ENCODE measurements at places on chromosomes 4 and X.

GRCh38 chr4:112818594-112818965, 181.6 kb downstream of the LARP7 start:
- DNase-seq, result no peak

DNA sequence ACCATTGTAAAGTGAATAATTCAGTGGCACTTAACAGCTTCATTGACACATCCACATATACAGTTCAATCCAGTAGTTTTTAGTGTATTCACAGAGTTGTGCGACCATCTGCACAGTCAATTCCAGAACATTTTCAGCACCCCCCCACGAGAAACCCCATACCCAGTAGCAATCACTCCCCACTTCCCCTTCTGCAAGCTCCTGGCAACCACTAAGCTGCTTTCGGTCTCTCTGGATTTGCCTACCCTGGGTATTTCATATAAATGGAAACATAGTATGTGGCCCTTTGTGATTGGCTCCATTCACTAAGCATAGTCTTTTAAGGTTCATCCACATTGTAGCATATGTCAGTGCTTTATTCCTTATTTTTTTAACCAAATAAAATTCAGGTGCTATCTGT, 10.0 kb downstream of the MSL3 start:
- no peak for DNase-seq

DNA sequence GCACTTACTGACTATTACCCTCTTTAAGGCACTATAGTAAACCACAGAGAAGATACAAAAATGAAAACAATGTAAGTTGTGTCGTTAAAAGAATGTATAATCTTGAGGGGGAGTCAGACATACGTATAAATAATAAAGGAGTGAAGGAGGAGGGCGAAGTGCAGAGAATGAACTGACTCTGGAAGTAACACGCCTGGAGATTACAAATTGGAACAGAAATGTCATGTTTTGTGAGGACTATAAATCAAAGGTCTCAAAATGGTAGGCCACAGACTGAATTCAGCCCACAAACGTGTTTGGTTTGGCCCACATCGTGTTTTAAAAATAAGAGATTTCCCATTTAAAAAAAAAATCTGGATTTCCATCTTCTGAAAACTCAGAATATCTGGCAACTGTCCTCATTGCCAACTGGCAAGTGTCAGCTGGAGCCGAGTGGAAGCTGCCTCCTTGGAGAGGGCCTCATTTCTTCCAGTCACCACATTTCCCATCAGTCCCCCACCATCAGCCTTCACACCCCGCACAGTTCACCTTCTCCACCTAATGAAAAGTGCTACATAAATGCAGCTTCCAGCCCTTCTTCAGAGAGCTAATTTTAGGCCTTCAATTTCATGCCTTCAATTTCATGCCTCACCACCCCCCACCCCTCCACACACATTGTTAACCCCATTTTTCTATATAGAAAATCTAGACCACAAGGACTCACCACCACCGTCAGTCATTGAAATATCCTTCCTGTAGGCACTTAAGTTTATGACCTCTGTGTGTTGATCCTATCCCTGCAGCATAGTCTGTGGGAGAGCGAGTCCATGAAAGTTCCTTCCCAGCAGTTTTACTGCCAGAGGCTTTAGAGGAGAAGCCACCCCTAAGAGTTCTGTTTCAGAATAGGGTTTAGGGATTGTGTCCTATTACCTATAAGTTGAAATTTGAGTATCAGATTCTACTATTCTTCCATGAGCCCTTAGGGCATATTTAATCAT, 32.0 kb upstream of the COL25A1 start:
- no peak for DNase-seq

GRCh38 chrX:51395480-51395809, 62.8 kb downstream of the NUDT10 start:
- DNase-seq, result no peak

DNA sequence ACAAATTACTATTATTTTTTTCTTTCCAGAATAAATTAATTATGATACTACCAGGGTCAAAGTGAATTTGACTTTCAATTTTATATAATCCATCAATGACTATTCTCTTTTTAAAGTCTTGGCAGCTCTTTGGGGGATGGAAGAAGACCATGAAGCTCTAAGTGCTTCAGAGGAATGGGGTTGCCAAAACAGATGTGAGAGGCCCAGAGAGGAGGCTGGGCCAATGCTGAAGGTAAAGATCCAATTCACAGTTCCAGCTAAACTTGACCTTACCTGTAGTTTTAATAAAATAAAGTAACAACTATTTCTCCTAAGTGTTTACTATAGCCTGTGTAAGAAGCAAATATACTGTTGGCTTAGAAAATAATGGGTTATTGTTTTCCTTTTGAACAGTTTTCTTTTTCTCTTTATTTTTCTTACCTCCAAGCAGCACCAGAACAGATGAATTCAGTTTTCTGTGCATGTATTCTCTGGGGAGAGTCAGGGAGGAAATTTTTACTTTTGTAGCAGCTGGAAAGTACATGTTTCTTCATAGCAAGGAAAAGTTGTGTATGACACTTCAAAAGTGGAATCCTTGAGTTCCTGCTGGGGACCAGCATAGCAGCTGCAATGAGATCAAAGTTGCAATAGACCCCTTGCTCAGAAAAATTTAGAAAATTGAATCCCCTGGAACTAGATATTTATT, 104.9 kb downstream of the CEP44 start:
- no peak for DNase-seq

DNA sequence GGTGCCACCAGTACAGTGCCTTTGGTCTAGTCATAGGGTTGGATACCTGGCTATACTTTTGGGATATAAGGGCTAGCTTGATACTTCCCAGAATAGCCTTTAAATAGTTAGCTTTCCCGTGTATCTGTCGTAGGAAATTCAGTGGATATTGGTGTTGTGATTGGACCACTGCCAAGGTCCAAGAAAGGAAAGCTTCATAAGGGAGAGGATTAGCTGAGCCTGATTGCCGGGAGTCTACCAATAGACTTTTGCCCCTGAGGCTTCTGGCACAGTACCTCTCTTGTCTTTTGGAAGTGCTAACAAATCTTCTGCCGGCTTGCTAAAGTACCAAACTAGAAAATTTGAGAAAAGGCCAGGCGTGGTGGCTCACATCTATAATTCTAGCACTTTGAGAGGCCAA, 350.6 kb downstream of the CHIC1 start:
- DNase-seq, result no peak

DNA sequence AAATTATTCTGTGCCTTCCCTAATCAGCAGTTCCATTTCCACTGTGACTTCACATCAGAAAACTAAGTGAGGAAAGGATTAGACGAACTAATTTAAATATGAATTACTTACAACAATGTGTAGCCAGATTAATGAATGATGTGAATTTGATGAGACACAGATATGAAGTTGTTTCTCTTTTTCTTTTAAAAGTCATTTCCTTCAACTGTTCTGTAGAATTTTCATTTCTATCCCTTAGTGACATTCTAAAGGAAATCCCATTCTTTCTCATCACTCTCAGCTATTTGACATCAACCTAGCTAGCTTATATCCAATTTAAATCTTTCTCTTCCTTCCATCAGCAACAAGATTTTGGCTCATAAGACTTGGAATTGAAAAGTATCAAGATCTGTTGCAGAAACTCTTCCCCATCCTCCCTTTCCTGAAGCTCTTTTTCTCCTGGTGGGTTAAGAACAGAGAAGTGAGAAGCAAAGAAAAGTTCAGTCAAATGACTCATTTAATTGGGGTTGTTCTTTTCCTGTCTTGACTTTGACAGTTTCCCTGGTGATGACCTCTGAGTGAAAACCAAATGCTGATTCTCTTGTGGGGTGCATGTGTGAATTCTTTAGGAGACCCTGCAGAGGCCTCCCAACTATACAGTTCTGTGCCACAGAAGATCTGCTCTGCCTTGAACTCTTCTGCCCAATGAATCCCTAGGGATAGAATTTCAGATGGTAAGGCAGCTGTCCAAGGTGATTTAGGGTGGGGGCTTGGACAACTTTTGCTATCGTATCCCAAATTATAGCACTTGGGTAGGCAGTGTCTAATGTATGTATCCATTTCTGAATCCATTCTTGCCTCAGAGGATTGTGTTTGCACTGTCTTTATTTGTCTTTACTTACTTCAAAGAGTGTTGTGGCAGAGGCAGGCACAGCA, 232.5 kb upstream of the GPRIN3 start:
- no peak for DNase-seq

GRCh38 chrX:72296991-72297390, 8.7 kb downstream of the CITED1 start:
- no peak for DNase-seq

- DNase-seq, result no peak
These were observed 9.4 kb upstream of the AP1S2 start for GRCh38 chrX:15864023-15864422.

DNA sequence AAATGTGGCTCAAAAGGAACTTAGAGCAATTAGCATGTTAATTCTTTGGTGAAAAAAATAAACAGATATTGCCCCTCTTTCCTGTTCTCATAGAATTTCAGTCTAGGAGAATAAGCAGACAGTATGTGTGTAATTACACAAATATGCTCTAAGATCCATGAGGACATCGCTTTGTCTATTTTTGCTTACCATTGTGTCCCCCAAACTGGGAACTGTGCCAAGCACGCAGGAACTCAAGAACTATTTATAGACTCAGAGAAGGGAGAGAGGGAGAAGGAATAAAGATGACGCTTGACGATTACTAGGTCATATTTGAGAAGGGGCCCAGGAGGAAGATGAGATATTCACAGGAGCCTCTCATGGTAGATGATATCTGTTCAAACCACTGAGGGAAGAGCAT, 692.6 kb downstream of the RAB28 start:
- DNase-seq, result no peak

- DNase-seq, result no peak
These were observed 1798.9 kb downstream of the PCDH7 start for GRCh38 chr4:32519060-32519459.

DNA sequence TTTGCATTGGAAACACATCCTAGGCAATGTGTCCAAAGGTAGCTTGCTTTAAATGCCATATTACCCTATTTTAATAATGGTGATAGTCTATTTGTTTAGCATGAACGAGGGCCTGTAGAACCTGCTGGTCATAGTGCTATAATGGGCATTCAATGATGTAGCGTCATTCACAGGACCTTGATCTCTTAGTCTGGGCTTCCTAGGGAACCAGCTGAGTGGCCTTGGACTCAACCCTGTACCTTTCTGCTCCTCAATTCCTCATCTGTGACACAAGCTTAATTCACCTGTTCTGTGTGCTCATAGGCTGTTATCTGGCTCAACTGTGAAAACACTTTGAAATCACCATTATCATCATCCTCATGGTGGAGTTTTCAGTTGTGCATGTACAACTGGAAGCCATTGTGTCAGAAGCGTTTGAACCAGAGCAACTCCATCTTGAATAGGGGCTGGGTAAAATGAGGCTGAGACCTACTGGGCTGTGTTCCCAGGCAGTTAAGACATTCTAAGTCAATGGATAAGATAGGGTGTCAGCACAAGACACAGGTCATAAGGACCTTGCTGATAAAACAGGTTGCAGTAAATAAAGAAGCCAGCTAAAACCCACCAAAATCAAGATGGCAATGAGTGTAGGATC, 346.8 kb upstream of the KLF3 start:
- no peak for DNase-seq

DNA sequence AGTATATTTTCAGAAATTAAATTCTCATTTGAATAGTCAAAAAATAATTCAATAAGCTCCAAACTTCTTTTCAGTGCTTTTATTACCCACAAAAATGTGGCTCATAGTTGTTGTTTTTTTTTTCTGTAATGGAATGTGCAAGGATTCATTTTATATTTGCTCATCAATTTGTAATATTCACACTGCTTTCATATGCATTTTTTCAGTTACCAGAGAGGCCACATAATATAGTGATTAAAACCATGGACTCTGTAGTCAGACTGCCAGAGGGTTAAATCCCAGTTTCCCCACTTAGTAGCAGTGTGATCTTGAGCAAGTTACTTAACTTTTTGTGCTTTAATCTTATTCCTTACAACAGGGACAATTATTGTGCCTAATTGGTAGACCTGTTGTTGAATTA, 64.5 kb downstream of the FAM9B start:
- no peak for DNase-seq

- DNase-seq, result no peak
These were observed 159.5 kb downstream of the UGT8 start for GRCh38 chr4:114758066-114758465.

- DNase-seq, result no peak
These were observed 61.5 kb downstream of the PCDH18 start for GRCh38 chr4:137470806-137471205.

GRCh38 chr4:11532138-11532537, 103.4 kb upstream of the HS3ST1 start:
- DNase-seq, result no peak

DNA sequence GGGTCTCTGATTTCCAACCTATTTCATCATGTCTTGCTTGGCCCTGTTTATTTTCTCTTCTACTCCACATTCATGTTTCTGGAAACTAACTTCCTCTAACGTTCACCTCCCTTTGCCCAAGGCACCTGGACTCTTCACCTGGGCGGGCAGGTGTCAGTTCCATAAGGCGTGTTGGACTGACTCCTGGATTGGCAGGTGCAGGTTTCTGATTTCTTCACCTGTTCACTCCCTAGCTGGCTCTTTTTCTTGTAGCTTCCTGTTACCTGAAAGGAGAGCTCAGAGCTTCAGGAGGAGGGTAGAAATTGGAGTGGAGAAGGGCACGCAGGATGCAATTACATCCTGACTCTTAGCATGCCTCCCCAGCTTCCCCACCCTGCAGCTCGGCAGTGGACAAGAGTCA, 350.8 kb upstream of the KLF3 start:
- no peak for DNase-seq

- no peak for DNase-seq
These were observed 3.6 kb upstream of the KLHL2 start for GRCh38 chr4:165203541-165204461.

GRCh38 chr4:80731436-80731835, 299.1 kb upstream of the BMP3 start:
- no peak for DNase-seq

DNA sequence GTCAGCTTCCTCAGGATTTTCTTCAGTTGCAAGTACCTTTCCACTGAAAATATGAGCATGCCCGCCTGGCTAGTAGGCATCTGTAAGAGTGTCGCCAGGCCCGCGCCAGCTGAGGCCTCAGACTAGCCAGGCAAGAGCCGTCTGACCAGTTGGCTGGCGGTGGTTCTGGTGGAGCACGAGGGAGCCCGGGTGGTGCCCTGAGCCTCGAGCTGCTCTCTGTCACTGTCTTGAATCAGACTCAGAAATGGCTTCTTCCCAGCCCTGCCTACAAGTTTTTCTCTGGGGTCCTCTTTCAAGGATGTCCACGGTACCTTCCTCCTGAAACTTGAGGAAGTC, 11.9 kb downstream of the GRPEL1 start:
- no peak for DNase-seq

- DNase-seq, result no peak
These were observed 73.1 kb upstream of the EPGN start for GRCh38 chr4:74235135-74235534.

GRCh38 chr4:30840571-30840970, 120.4 kb downstream of the PCDH7 start:
- no peak for DNase-seq

DNA sequence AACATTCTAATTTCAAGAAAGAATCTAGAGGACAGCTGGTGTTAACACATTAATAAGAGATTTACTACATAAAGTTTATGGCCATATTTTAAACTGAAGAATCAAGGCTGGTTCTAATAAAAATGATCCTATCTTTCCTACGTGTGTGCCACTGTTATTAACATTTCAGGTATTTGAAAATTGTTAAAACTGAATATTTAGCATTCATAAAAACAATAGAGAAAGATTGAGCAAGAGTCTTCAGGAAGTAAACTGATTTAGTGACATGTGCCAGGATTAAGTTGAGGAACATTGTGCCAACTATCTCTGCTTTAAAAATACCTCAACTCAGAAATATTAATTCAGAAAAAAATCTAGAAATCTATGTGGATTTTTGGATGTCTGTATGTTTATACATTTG, 810.1 kb downstream of the FAT4 start:
- DNase-seq, result no peak

All from SW 1271 (cell line).